ENCODE measurements at places on chromosomes 6 and 20.

GRCh38 chr6:158801655-158802294 lies 17.4 kb downstream of the EZR start:
- no peak for DNase-seq

DNA sequence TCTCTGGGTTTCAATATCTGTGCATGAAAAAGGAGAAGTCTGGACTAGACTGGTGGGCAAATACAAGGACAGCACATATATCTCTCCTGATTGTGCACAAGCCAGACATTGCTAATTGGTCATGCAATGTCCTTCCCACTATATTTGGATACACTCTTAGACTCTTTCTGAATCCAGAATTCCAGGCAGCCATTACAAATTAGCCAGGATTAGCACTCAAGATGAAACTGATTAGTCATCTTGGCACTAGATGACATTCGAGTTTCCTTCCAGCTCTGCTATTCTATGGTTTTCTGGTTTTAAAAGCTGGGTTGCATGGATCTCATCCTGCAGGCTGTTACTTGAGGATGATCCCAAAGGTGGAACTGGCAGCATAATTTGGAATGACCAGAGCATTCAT lies 73.2 kb downstream of the SCP2D1 start:
- no peak for DNase-seq

DNA sequence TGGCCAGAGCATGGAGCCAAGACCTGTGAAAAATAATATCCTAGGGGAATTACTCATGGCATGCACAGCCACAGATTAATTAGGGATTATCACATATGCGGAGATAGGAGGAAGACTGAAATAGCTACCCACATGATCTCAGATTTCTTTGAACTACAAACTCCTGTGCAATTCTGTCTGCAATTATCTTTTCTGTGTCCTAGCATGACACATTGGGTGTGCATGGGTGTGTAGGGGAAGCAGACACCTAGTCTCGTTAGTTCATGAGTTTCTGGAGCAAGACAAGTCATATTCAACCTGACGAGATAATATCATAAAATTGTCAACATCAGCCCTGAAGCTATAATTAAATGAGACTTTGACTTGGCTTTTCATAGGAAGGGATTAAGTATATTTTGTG lies 3.6 kb upstream of the SLC17A4 start:
- DNase-seq, result no peak

- no peak for DNase-seq
Measured at GRCh38 chr20:53586640-53587039, 7.0 kb downstream of the ZNF217 start.

- DNase-seq, result no peak
Measured at GRCh38 chr6:14987490-14987889, 258.4 kb upstream of the JARID2 start.

DNA sequence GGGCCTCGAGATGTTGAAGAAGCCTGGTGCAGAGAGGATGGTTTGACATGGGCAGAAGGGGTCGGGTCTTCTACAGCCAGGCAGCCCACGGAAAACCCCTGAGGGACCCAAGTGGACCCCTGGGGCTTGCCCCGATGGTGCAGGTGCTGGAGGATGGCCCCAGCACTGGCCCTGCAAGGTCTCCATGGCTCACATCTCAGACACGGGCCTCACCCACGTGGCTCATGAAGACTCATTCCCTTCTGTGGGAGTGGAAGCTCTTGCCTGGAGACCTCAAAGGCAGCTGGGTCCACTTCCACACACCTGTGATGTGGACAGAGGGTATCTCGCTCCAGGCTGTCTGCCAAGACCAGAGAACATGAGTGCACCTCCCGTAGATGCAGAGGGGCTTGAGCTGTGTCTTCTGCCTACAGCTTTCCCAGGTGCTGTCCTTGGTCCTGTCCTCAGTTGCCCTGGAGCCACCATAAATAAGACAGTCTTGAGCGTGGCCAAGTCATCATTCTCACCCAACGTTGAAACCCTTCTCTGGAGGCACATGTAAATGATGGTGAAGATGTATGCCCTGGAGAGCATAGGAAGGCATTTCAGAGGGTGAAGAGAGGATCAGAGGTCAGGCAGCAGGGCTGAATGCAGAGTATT lies 108.0 kb downstream of the SYNDIG1 start:
- DNase-seq, result no peak

- no peak for DNase-seq
Measured at GRCh38 chr6:159092631-159093030, 47.8 kb upstream of the TAGAP start.

DNA sequence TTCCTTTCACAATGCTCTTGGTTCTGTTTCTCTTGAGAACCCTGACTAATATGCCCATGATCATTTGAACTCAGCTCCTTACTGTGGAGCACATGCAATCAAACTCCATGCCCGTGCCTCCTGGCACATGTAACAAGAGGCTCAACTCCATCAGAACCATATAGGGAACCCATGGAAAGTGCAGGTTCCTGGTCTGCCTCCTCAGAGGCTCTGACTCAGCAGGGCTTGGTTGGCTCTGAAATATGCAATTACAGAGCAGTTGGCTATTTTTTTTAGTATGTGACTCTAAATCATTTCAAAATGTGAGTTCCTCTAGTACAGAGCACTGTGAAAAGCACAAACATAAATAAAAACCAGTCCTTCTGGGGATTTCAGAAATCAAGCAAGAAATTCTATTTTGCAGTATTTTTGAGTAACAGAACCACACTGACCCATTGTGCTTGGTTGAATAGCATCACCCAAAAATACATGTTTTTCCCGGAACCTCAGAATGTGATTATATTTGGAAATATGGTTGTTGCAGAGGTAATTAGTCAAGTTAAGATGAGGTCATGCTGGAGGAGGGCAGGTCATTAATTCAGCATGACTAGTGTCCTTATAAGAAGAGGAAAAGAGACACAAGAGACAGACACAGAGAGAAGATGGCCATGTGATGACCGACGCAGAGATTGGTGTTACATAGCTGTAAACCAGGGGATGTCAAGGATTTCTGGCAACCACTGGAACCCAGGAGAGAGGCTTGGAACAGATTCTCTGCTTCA lies 13.2 kb upstream of the MAP3K4 start:
- DNase-seq, result no peak

DNA sequence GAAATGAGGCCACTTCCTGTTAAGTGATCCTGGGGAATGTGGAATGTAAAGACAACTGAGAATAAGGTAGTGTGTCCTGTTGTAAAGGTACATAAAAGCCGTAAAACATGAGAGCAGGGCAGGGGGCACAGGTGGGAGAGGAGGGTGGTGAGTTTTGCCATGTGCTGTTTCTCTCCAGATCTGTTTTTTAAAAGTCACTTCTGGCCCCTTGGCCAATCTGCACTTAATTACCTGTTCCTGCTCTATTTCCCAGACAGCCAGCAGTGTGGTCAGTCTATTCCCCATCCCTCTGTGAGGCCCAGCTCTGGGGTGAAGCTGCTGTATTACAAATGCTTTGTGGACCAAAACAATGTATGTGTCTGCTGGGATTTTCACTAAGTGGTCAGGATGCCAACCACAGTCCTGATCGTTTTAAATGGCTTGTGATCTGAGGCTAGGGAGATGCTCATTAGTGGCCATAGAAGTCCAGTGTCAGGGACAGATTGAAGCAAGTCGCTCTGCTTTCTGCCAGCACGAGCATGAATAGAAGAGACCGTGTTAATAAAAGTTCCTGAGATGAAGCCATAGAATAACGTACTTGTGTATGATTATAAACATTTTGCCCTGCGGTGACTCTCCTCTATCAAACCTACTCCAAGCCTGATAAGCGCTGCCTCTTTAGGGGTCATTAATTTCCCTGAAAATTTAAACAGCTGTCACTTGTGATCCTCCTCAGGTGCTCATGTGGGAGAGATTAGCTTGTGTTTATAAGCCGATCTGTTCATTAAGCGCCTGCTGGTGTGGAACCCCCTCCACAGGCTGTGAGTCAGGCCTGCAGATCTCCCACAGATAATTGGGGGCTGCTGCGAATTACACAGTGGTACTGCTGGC lies 111.8 kb upstream of the CENPW start:
- no peak for DNase-seq

DNA sequence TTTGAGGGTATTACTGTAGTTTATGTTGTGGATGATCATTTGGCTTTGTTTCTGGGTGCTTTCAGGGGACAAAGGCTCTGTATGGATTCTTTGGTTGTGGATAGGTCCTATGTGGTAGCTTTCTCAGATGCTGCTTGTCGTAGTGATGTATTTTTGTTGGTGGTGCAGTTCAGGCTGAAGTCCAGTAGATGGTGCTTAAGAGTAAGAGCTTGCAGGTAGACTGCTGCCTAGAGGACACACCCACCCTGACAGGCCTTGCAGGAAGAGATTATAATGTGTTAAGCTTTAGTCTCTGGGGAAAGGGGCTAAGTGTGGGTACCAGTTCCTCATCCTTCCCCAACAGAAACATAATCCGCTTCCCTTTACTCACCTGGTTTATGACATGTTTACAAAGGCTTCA lies 62.6 kb upstream of the ADGRB3 start:
- no peak for DNase-seq

DNA sequence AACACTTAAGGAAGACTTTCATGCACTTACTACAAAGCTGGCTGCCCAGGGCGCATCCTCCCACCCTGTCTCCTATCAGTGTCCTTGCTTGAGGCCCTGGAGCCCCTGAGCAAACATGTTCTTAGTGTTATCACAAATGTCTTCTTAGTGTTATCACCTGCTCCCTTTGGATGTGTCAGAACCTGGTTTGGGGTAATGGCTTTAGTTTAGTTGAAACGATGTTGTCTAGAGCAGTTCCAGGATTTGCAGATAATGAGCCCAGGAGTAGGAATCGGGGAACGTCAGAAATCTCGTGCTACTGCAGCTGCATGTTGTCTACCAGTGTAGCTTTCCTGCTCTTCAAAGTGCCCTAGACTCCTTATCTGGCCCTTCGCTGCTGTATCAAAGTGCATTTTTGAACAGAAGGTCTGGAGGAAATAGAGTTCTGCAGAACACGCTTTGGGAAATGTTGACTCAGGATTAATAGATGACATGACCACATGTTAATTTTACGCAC lies 69.6 kb downstream of the PHACTR2 start:
- DNase-seq, result no peak

- no peak for DNase-seq
Measured at GRCh38 chr20:58716476-58717277, 24.1 kb downstream of the NPEPL1 start.

GRCh38 chr6:148836751-148837150 lies 89.9 kb downstream of the UST start:
- no peak for DNase-seq

- DNase-seq, result no peak
Measured at GRCh38 chr6:108343894-108344293, 49.0 kb downstream of the AFG1L start.

GRCh38 chr6:69086689-69087088 lies 451.6 kb downstream of the ADGRB3 start:
- no peak for DNase-seq

DNA sequence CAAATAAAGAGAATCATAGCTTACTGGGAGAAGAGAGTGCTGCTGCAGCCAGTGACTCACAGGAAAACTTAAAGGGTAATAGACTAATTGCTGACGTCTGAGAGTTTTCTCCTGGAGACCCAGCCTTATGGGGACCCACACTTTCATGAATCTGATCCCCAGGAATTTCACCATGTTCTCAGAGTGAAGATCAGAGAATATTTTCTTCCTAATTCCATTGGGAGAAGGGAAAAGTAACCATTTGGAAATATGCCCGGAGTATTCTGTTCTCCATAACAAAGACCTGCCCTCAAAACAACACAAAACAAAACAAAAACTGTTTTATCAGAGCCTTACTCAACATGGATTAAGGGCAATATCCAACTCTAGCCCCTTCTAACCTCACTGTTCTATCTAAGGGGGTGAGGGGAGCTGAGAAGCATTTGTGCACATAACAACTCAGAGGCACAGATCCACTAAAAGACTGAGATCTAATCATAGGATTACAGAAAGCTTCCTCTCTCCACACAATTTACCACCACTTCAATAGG lies 168.2 kb upstream of the SSTR4 start:
- DNase-seq, result no peak

- no peak for DNase-seq
Measured at GRCh38 chr6:123715006-123715863, 78.5 kb upstream of the TRDN start.

GRCh38 chr6:107786709-107787588 lies 37.2 kb downstream of the SCML4 start:
- DNase-seq, result no peak

GRCh38 chr20:50724851-50725723 lies 6.3 kb upstream of the PARD6B start:
- DNase-seq, result peak; percentile 53

GRCh38 chr6:144482142-144482541 lies 197.0 kb downstream of the UTRN start:
- peak; percentile 51 for DNase-seq

DNA sequence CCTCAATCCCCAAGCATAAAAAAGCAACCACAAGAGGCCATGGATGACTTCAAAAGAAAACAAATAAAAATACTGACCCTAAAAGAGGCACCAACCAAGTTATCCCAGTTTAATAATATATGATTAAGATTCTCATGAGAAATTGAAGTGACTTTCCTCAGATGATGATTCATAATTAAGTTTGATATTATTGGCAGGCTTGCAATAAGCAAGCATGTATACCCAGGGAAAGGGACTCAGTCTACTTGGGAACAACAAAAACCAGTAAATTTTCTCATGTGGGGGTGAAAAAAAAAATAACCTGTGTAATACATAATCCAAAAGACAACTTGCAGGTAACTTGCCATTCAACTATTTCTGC lies 19.6 kb downstream of the JAG1 start:
- DNase-seq, result no peak

GRCh38 chr6:125094563-125094962 lies 59.0 kb upstream of the TPD52L1 start:
- no peak for DNase-seq

GRCh38 chr6:157398151-157398550 lies 17.2 kb downstream of the ZDHHC14 start:
- DNase-seq, result no peak

DNA sequence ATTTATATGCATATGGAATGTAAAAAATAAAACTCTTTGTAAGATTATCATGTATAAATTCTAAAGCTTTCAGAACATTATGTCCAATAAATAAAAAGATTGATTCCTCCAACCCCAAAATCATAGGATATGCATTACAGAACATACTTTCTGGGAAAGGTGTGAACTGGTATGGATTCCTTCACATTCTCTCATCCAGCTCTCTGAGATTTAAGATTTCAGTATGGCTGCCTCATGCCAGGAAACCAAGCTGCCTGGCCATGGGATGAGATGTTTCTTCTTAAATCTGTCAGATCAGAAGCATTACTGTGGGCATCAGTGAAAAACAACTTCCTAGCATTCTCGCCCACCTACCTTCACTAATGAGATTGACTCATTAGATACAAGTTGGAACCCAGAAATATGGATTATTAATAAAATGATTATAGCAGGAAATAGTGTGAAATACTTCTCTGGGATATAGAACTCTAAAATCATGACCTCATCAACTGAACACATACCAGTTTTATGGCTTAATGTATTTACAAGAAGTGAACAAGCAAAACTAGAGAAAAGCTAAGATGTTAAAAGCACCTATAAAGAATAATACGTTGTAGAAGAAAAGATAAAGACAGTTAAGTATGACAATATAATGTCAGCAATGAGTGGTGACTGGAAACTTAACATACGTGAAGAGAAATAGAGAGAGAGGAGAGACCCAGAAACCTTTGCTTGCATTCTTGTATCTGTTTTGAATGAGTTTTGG lies 171.6 kb upstream of the PHACTR1 start:
- no peak for DNase-seq

Measured in stimulated activated CD4-positive, alpha-beta T cell treated with anti-CD3 and anti-CD28 coated beads, Interleukin-1b, Interleukin-23, amount 100 ng/mL, for 4 hours (primary cell).